ENCODE measurements at places on chromosomes 16 and 17.
A peak's percentile ranks its signal among the peaks of the same experiment; 100 is the strongest.

GRCh38 chr16:53966821-53967571, 263.0 kb downstream of the FTO start:
- no peak for DNase-seq

- peak; percentile 12 for DNase-seq
Measured at GRCh38 chr17:8629371-8630226, 926 bp downstream of the MYH10 start.

DNA sequence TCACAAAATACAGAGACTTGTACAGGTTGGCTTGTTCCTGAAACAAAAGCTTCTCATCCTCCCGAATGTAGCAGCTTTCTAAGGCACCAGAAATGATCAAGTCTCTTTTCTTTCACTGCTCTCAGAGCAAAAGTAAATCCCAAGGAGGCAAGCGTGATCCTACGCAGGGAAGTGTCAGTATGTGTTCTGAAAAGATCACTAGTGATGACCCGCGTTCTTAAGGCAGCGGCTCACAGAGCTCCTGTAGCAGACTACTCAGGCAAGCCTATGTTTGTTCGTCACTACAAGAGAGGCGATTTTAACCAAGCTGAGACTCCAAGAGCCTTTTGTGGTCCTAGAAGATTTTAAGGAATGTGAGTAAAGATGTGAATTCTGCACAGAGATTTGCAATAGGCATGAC, 34.5 kb downstream of the WIPI1 start:
- no peak for DNase-seq

DNA sequence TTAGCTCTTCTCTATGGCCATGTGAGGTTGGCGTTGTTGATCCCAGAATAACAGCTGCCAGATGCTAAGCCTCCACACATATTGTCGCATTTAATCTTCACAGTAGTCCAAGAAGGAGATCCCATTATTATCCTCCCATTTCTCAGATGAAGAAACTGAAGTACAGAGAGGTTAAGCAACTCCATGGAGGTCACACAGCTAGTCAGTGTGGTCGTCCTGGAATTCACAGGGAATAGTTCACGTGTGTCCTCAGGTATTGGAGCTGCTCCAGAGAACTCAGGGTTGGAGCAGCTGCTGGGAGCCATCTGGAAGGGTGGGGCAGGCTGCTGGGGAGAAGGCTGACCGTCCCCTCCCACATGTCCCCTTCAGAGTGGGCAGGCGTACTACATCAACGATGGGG, 19.5 kb downstream of the SDR42E2 start:
- no peak for DNase-seq

DNA sequence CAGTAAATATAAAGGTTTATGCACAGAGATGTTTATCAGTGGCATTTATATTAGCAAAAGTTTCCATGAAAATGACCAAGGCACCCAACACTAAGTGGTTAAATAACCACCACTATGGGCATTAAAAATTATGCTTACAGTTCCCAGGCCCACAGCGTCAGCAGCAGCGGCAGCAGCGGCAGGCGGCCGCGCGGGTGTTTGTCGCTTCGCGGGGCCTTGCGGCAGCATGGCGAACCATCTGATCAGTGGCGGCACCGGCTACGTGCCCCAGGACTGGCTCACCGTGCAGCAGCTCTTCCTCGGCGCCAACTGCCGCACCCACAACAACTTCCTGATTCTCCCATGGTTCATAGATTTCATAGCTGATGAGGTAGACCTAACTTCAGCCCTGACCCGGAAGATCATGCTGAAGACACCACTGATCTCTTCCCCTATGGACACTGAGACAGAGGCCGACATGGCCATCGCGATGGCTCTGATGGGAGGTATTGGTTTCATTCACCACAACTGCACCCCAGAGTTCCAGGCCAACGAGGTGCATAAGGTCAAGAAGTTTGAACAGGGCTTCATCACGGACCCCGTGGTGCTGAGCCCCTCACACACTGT, 71.0 kb downstream of the GRIN2A start:
- no peak for DNase-seq

GRCh38 chr16:68401871-68402747, 46.2 kb downstream of the SMPD3 start:
- DNase-seq: no peak

- DNase-seq: peak; percentile 48
Measured at GRCh38 chr17:50501054-50501453, 7.2 kb upstream of the MYCBPAP start.

DNA sequence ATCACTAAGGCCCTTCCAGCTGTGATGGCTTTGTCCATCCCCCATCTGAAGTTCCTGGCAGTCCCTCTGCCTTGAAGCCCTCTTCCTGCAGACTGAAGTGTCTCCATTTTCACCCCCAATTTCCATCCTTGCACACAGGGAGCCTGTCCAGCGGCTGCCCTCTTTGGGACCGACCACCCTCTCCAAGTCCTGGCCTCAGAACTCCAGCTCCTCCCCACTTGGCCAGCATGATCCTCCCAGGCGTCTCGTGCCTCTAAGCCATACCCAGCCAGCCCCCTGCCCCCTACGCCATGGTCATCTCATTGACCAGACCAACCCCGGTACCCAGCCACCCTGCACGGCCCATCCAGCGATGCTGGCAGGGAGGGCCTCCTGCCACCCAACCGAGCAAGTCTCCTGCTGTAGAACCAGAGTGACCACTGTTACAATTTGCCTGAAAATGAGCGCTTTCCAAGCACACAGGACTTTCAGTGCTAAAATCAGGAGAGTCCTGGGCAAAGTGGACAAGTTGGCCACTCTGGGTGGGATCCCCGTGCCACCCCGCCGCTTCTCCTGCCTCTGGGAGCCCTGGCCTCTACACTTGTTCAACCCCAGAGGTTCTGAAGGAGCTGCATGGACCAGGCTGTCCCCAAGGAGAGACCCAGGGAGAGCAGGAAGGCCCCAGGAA, 362.0 kb downstream of the SEC14L1 start:
- DNase-seq: no peak

GRCh38 chr16:67415872-67416793, at the start of gene ZDHHC1:
Gene ZDHHC1 (minus strand): TSS chr16:67416477. CDS start chr16:67407775, 8,702 bp downstream.
- peak; percentile 66 for DNase-seq

DNA sequence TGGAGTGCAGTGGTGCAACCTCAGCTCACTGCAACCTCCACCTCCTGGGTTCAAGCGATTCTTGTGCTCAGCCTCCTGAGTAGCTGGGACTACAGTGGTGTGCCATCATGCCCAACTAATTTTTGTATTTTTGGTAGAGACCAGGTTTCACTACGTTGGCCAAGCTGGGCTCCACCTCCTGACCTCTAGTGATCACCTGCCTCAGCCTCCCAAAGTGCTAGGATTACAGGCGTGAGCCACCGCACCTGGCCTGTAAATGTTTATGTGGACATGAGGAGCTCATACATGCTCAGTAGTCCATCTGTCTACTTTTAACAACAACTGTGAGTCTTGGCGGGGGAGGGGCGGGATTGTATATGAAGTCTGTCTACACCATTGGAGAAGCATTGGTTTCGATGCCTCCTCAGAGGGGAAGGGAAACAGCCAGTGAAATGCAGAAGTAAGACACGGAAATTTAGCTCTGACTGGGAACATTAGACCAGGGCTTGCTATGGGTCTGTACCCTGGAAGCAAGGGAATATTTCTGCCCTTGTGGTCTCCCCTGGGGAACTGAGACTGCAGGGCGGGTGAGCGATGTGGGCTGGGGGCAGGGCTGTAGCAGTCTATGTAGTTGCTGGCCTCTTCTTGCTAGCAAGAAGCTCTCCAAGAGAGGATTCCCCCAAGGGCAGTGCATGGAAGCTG, 9.3 kb downstream of the NUBP1 start:
- DNase-seq: no peak

GRCh38 chr16:87117936-87118335, 199.3 kb downstream of the C16orf95 start:
- DNase-seq: no peak

DNA sequence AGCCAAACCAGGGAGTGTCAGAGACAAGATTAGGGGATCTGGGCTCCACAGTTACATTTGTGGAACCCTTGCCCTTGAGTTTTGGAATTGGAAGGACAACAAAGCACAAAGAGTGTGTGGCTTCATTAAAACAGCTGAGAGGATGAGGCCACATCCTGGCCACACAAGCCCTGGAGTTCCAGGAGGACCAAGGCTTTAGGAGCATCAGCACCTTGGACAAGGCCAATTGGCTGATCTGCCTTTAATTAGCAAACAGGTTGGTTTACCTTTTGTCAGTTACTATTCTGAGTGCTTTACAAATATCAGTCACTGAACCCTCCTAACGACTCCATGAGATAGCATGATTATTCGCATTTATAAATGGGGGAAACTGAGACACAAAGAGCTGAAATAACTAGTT, 54.7 kb downstream of the SLC6A2 start:
- DNase-seq: no peak

- no peak for DNase-seq
Measured at GRCh38 chr16:11494433-11494832, 92.3 kb downstream of the LITAF start.

- DNase-seq: no peak
Measured at GRCh38 chr17:16442594-16443510, 27.5 kb downstream of the TRPV2 start.

Measured in activated CD4-positive, alpha-beta T cell treated with anti-CD3 and anti-CD28 coated beads, Interleukin-2, amount 50 U/mL, for 48 hours (primary cell).